ENCODE measurements at places on chromosomes 7 and 10. TPM values are rescaled to one million over a fixed set of nuclear protein-coding genes. Genes with fewer than 3 reads are reported as not detected.

BUD31 gene
- 104 TPM for total RNA-seq

GRCh38 chr7:101186844-101187428 is 6.8 kb upstream of the NAT16 start:
- H3K27me3 ChIP-seq = peaks cover 24% of the 10 kb centered on the region
- no peak for DNase-seq
- no peak overlapping the region for H3K4me3 ChIP-seq
- H3K4me1 ChIP-seq = no peaks in the 10 kb centered on the region
- no peaks in the 10 kb centered on the region for H3K36me3 ChIP-seq
- no peak overlapping the region for H3K27ac ChIP-seq

PRXL2A gene
- total RNA-seq = 5.2 TPM

DNA sequence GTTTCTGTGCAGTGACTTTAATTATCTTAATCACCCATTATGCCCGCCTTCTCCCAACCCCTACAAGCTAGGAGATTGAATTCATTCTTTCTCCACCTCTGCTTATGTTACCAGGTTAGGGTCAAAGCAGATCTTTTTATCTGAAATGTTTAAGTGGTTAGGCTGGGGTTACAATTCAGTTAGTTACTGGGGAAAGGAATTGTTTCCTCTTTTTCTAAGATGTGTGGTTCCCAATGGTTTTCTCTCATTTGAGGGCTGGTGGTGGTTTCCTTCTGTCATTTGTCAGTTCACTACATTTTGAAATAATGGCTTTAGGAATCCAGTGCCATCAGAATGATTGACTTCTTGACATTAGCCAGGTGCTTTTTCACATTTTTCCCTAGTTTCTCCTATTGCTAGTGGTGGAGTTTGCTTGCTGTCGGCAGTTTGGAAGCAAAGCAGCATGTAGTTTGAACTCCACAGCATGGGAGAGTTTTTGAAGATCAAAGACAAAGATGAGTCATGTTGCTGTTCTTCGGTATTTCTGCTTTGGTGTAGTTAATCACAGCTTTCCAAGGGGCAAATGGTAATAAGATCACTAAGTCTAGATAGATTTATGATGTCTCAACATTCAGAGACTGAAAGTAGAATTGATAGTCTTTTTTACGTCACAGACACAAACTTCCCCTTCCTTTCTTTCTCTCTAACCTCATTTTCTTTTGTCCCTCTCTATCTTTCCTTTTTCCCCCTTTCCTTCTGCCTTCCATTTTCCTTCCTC is 168.2 kb downstream of the SND1 start:
- no peaks in the 10 kb centered on the region for H3K27me3 ChIP-seq
- H3K4me1 ChIP-seq = peaks cover 21% of the 10 kb centered on the region
- H3K27ac ChIP-seq = no peak overlapping the region

ZNF679 gene
- not detected for total RNA-seq

GRID2IP gene
- total RNA-seq = 0.28 TPM

EBLN1 gene
- not detected for total RNA-seq

DNA sequence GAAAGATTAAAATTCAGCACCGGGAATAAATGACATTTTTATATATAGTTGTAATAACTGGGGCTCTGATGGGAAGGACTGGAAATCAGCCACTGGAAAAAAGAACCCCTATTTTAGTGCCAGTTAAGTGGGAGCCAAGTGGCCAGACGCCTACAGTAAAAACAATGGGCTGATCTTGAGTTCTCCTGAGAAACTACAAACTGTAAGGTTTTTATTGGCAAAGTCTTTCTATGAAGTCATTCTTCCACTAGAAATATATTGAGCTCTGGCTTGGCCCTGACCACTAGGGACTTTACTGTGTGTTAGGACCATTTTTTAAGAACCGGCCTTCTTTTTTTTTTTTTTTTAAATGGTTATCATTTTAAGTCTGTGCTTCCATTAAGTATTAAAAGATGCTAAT is 79.6 kb downstream of the ZNF22 start:
- DNase-seq = no peak
- no peak overlapping the region for H3K27ac ChIP-seq
- no peak overlapping the region for H3K4me3 ChIP-seq
- H3K4me1 ChIP-seq = no peaks in the 10 kb centered on the region

DNA sequence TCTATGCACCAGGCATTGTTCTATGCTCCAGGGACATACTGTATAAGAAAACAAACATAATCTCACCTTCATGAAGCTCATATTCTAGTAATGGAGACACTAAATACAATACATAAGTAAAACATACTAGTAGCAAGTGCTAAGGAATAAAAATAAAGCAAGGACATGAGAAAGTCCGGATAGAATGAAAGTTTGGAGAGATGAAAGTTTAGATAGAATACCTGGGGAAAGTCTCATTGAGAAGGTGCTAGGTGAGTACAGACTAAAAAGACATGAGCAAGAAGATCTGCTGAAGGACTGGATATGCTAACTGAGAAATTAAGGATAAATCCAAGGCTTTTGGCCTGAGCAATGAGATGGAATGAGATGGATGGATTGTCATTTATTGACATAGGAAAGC is 34.0 kb downstream of the CCDC186 start:
- no peak overlapping the region for H3K4me3 ChIP-seq
- no peaks in the 10 kb centered on the region for H3K4me1 ChIP-seq
- H3K27ac ChIP-seq = no peak overlapping the region
- H3K27me3 ChIP-seq = no peaks in the 10 kb centered on the region
- H3K36me3 ChIP-seq = peaks cover 25% of the 10 kb centered on the region

DNA sequence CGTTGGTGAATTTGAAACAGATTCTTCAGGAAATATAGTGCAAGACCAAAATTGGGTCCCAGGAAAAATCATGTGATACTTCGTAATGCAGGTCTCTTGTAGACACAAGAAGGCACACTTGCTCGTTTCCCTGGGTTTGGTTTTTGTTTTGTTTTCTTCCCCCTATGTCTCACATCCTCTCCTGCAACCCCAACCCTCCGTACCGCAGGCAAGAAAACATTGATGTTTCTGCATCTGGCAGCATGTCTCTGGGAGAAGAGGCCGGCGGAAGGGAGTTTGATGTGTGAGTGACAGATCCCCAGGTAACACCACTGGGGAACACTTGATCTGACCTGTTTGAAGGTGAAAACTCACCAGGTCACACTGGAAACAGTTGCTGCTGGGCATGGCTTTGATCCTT is 718.5 kb downstream of the AUTS2 start:
- peak overlapping the region; percentile 66 for H3K27ac ChIP-seq
- DNase-seq = peak; percentile 49
- H3K4me3 ChIP-seq = peak overlapping the region; percentile 11
- peaks cover 33% of the 10 kb centered on the region for H3K4me1 ChIP-seq
- H3K36me3 ChIP-seq = no peaks in the 10 kb centered on the region

IL6 gene
- total RNA-seq = 0.40 TPM

GRCh38 chr7:70701477-70701876 is 430.5 kb upstream of the GALNT17 start:
- H3K36me3 ChIP-seq = no peaks in the 10 kb centered on the region
- no peak for DNase-seq
- H3K27ac ChIP-seq = no peak overlapping the region
- H3K4me1 ChIP-seq = peaks cover 13% of the 10 kb centered on the region
- peaks cover 9% of the 10 kb centered on the region for H3K27me3 ChIP-seq
- no peak overlapping the region for H3K4me3 ChIP-seq

DNA sequence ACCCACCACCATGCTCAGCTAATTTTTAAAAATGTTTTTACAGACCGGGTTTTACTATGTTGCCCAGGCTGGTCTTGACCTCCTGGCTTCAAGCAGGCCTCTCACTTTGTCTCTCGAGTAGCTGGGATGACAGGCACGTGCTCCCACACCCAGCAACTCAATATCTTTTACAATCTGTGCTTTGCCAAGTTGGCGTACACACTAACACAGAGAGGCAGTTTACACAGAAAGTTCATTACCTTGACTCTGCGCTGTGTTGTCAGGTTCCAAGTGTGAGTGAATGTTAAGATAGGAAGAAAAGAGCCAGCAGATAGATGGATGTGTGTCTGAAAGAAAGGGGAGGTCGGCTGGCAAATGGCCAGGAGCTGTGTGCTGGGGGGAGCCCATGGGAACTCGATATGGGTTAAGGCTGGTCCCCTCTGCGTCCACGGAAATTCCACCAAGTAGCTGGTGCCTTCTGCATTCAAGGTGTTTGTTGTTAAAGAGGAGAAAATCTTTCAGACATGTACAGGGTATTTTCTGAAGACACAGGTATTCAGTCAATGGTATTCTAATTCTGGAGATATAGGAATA is 299.8 kb downstream of the CAMK1D start:
- H3K4me1 ChIP-seq = peaks cover 12% of the 10 kb centered on the region
- no peak for DNase-seq
- peaks cover 4% of the 10 kb centered on the region for H3K36me3 ChIP-seq
- no peaks in the 10 kb centered on the region for H3K27me3 ChIP-seq
- H3K4me3 ChIP-seq = no peak overlapping the region

GRCh38 chr7:117053432-117053831 is 100.1 kb downstream of the ST7 start:
- H3K27me3 ChIP-seq = peaks cover 7% of the 10 kb centered on the region
- H3K27ac ChIP-seq = no peak overlapping the region
- DNase-seq = no peak
- no peaks in the 10 kb centered on the region for H3K36me3 ChIP-seq
- H3K4me1 ChIP-seq = peaks cover 11% of the 10 kb centered on the region

GRCh38 chr7:112757337-112757736 is 32.9 kb downstream of the TMEM168 start:
- no peak for DNase-seq
- H3K27me3 ChIP-seq = no peaks in the 10 kb centered on the region
- H3K36me3 ChIP-seq = peaks cover 3% of the 10 kb centered on the region
- no peak overlapping the region for H3K27ac ChIP-seq
- H3K4me3 ChIP-seq = no peak overlapping the region

GRCh38 chr10:132363921-132364593 is 32.1 kb downstream of the LRRC27 start:
- H3K27ac ChIP-seq = no peak overlapping the region
- H3K27me3 ChIP-seq = no peaks in the 10 kb centered on the region
- no peak for DNase-seq
- no peak overlapping the region for H3K4me3 ChIP-seq
- no peaks in the 10 kb centered on the region for H3K4me1 ChIP-seq

DPY19L1 gene
- total RNA-seq = 29.5 TPM

CCDC146 gene
- 6.4 TPM for total RNA-seq

GARIN1A gene
- 0.25 TPM for total RNA-seq

RNF148 gene
- not detected for total RNA-seq

GRCh38 chr7:71905821-71906220 is 506.3 kb downstream of the CALN1 start:
- no peaks in the 10 kb centered on the region for H3K27me3 ChIP-seq
- no peak for DNase-seq
- no peak overlapping the region for H3K27ac ChIP-seq
- H3K36me3 ChIP-seq = no peaks in the 10 kb centered on the region
- H3K4me3 ChIP-seq = no peak overlapping the region

NANOS1 gene
- 0.13 TPM for total RNA-seq

AKR1C3 gene
- total RNA-seq = 7.6 TPM

- H3K4me3 ChIP-seq = no peak overlapping the region
- DNase-seq = no peak
- peaks cover 8% of the 10 kb centered on the region for H3K36me3 ChIP-seq
Measured at GRCh38 chr7:6165075-6165474, 107.3 kb downstream of the CYTH3 start.

GRCh38 chr10:86967481-86967941 is 771 bp upstream of the ADIRF start:
- DNase-seq = no peak
- no peaks in the 10 kb centered on the region for H3K36me3 ChIP-seq
- peaks cover 19% of the 10 kb centered on the region for H3K27me3 ChIP-seq
- H3K4me3 ChIP-seq = no peak overlapping the region
- H3K27ac ChIP-seq = no peak overlapping the region

SUGCT gene
- not detected for total RNA-seq

C10orf143 gene
- total RNA-seq = 2.5 TPM

DNA sequence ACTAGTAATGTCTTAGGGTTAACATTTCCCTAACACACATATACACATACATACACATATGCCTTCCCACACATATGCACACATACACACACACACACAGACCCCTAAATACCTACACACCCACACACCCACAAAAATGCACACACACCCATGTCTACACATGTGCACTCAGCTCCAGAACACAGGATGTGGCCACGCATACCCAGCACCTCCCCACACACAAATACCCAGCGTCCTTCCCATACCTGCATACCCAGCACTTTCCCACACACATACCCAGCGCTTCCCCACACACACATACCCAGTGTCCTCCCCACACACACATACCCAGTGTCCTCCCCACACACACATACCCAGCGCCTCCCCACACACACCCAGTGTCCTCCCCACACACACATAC is 534.9 kb downstream of the DNAJB6 start:
- H3K4me3 ChIP-seq = no peak overlapping the region
- H3K4me1 ChIP-seq = peaks cover 11% of the 10 kb centered on the region
- no peaks in the 10 kb centered on the region for H3K36me3 ChIP-seq
- H3K27me3 ChIP-seq = peaks cover 2% of the 10 kb centered on the region
- no peak for DNase-seq
- H3K27ac ChIP-seq = no peak overlapping the region

TMEM178B gene
- total RNA-seq = 1.7 TPM

POT1 gene
- total RNA-seq = 28.9 TPM

- H3K27ac ChIP-seq = no peak overlapping the region
- H3K4me1 ChIP-seq = no peaks in the 10 kb centered on the region
- H3K36me3 ChIP-seq = no peaks in the 10 kb centered on the region
- no peak for DNase-seq
- H3K27me3 ChIP-seq = peaks cover 4% of the 10 kb centered on the region
Measured at GRCh38 chr7:118252087-118252486, 27.6 kb downstream of the ANKRD7 start.

- H3K4me1 ChIP-seq = peaks cover 12% of the 10 kb centered on the region
- H3K27me3 ChIP-seq = peaks cover 2% of the 10 kb centered on the region
- H3K4me3 ChIP-seq = no peak overlapping the region
- no peak for DNase-seq
- no peak overlapping the region for H3K27ac ChIP-seq
Measured at GRCh38 chr10:68586606-68587305, 26.6 kb downstream of the TET1 start.

- H3K4me1 ChIP-seq = peaks cover 6% of the 10 kb centered on the region
- no peak overlapping the region for H3K27ac ChIP-seq
- no peak overlapping the region for H3K4me3 ChIP-seq
Measured at GRCh38 chr7:51016546-51016945, 233.8 kb upstream of the GRB10 start.

DNA sequence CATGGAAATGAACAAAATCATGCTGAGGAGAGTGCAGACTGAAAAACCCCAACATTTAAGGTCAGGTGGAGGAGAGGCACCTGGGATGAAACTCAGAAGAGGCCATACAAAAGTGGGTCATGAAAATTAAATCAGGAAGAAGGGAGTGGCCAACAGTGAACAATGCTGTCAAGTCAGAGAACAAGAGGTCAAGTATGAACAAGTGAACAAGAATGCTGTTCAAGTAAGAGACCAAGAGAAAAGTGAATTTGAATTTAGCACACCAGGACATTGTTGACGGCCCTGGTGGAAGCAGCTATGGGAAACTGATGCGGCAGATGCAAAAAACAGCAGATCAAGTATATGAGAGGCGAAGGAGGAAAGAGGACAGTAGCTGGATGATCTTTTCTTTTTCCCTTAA is 7.9 kb downstream of the CEP41 start:
- H3K4me3 ChIP-seq = no peak overlapping the region
- H3K4me1 ChIP-seq = peaks cover 4% of the 10 kb centered on the region
- peaks cover 3% of the 10 kb centered on the region for H3K36me3 ChIP-seq
- no peak for DNase-seq
- no peaks in the 10 kb centered on the region for H3K27me3 ChIP-seq
- no peak overlapping the region for H3K27ac ChIP-seq

CALHM1 gene
- 0.58 TPM for total RNA-seq

- H3K4me1 ChIP-seq = no peaks in the 10 kb centered on the region
- no peak overlapping the region for H3K27ac ChIP-seq
- no peaks in the 10 kb centered on the region for H3K27me3 ChIP-seq
- H3K4me3 ChIP-seq = no peak overlapping the region
- no peak for DNase-seq
Measured at GRCh38 chr7:82950436-82950835, 212.2 kb downstream of the PCLO start.

All from activated CD4-positive, alpha-beta memory T cell treated with anti-CD3 and anti-CD28 coated beads, Interleukin-2, amount 10 ng/mL, durations not matched to agents 7 days and 5 days (primary cell).